NCI-H1436 (cell line): ENCODE measurements at places on chromosomes 3 and 15.

DNA sequence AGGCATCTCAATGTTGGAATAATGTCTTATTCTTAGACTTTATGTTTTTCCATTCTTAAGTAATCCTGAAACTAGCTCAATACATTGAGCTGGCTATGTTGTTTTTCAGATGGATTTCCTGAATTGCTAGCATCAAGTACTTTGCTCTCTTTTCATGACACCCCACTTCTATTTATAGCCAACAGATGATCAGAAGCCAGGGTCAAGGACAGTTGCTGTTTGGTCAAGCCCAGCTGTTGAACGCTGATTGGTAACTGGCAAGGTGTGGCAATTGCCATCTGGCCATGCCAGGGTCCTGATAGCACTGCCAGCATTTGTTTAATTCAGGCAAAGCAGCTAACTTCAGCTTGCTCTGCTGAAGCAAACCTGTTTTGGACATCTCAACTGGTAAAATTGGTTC is 46.2 kb upstream of the PLCL2 start:
- no peak for DNase-seq

DNA sequence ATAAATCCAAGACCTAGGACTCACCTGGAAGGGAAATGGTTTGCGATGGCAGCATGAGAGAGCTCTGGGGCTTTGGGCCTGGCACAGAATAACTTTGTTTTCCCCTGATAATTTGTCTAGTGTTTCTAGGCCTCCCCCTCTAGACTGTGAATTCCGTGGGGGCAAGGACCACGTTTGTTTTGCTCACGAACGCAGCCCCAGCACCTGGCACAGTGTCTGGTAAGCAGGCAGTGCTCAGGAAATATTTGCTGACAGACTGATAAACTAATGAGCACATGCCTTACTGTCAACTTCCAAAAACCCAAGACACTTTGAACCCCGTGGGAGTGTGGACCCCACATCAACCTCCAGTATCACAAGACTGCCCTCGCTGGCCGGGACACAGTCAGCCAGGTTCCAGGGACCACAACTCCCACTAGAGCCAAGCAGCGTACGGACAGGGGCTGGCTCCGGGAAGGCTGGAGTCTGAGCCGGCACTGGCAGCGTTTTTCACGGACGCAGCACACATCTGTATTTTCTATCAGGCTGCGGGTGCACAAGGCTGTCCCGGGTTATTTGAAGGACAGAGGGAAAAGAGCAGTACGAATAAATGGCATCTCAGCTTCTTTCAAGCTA is 146.5 kb downstream of the XXYLT1 start:
- DNase-seq = no peak

DNA sequence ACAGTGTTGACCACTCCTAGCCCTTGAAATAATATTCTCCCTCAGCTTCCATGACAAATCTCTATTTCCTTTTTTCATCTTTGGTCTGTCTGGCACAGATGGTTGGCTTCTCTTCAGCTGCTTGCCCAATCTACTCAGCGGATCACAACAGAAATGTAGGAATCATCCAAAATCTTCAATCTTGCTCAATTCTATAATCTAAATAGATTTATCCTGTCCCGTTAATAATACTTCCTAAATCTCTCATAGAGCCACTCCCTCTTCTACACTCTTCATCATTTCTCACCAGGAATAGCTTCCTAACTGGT is 3.8 kb downstream of the PEAK1 start:
- DNase-seq = no peak

- DNase-seq = no peak
These were observed 55.0 kb upstream of the CTDSPL start for GRCh38 chr3:37806505-37807200.

DNA sequence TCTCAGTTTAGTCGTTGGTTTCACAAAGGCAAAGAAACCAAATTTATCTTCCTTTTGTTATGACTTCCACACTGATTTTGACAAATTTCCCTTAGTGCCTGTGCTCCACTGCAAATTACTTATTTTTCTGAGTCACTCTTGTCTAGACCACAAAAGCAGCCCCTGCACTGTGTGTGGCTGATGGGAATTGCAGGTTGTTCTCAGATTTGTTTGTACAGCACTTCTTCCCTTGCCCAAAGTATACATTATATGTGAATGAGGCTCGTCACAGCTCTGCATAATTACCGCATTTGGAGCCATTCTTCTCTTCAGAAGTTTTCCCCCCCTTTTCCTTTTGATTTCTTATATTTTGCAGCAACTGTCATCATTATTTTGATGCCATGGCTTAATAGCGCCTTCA is 354.2 kb upstream of the IL12A start:
- DNase-seq = no peak
